ENCODE measurements at places on chromosomes 12 and 14.

DNA sequence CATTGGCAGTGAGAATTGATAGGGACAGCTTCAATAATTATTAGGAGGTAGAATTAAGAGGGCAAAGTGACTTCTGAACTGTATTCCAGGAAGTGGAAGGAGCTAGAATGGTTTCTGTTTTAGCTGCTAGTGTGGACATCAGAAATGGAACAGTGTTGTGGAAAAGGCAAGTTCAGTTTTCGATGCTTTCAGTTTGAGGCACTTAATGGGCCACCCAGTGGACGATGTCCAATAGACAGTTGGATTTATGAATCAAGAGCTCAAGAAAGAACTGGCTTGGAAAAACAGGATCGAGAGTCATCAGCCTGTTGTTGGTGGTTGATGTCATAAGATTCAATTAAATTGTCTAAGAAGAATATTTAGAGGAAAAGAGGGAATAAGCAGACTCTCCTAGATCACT, 136.3 kb downstream of the DYRK2 start:
- no peak for DNase-seq

DNA sequence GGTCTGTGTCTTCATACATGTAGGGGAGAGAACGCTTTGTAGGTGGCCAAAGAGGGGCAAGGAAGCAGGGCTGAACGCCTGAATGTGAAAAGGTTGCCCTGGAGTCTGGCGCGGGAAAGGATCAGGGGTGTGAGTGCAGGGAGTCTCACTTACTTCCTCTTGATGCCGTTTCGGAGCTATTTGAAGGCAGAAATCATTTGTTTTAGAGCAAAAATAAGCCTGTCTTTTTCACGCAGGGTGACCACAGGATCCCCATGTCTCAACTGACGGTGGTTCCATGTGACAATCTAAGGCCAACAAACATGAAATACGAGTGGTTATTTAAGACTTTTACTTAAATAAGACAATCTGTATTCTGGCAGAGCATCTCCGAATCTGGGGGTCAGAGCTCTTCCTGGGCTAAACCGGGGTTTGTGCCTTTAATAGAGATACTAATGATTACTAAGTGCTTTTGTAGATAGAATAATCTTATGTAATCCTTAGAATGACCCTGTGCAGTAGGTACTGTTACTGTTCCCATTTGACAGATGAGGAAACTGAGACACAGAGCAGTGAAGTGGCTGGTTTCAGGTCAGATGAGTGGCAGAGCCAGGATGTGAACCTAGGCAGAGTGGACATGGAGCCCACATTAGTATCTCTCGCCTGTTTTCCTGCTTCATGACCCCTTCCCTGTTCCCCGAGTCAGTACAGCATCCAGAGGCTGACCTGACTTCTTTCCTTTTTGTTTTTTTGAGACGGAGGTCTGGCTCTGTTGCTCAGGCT, 1.9 kb downstream of the BRI3BP start:
- DNase-seq, result no peak

DNA sequence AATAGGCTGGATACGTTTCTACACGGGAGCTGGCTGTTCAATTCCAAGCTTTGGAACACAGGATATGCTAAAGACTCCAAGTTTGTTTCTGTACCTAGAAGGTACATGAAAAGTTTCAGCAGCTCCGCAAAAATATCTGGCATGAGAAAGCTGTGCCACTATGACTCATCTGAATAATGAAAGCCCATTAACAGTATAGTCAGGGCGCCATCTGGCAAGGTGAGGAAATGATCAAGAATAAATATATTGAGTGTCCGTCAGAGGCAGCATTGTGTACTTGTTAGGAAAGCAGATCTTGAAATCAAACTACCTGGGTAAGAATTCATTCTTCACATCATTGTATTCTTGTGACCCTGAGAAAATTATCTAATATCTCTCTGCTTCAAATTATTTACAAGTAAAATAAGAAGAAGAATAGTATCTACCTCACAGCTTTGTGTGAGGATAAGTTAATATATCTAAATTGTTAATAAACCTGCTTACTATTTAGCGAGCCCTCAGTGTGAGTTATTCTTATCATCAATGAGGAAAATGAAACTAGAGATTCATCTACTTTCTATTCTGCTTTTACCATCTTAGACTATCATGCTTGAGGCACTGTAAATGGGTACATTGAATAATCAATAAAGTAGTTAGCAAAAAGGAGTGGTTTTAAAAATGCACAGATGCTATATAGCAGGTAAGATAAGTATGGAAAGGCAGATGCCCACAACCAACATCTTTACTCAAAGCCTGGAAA, 53.5 kb downstream of the FSCB start:
- DNase-seq, result no peak

- no peak for DNase-seq
Measured at GRCh38 chr14:69274321-69274720, 14.4 kb downstream of the GALNT16 start.
